ENCODE measurements at places on chromosomes 2 and 18. TPM values are rescaled to one million over a fixed set of nuclear protein-coding genes. Genes with fewer than 3 reads are reported as not detected.

GRCh38 chr2:36459725-36460137, 104.2 kb downstream of the CRIM1 start:
- H3K27me3 ChIP-seq = no peaks in the 10 kb centered on the region
- H3K4me3 ChIP-seq = no peak overlapping the region
- DNase-seq = peak; percentile 81
- H3K36me3 ChIP-seq = peaks cover 4% of the 10 kb centered on the region
- H3K4me1 ChIP-seq = peaks cover 36% of the 10 kb centered on the region
- peak overlapping the region; percentile 81 for H3K27ac ChIP-seq

GRCh38 chr2:198697218-198697617, 760.5 kb downstream of the SATB2 start:
- no peak overlapping the region for H3K4me3 ChIP-seq
- DNase-seq = no peak
- no peaks in the 10 kb centered on the region for H3K36me3 ChIP-seq
- H3K27ac ChIP-seq = no peak overlapping the region
- no peaks in the 10 kb centered on the region for H3K4me1 ChIP-seq

DNA sequence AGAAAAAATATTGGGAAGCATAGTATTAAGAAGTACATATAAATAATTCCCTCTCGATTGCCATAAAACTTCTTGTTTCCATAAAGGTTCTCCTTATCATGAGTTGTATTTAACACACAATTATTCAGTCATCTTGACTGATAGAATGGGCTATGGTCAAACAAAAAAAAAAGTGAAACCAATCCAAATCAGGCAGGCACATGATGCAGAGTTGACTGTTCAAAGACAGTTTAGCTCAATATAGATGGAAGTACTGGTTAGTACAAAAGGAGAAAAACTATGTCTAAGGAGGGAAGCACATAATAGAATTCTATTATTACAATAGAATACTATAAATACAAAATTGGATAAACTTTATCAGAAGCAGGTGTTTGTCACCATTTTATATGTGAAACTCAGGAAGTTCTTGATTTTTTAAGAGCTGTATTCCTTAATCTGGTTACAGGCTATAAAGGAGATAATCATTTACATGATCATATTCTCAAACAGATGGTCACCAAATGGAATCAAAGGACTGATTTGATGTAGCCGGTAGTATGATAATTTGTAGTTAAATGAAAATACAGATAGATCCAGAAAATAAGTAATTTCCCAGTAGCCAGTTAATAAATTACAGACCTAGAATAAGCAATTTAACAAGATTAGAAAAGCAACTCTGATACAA, 18.2 kb upstream of the CALCRL start:
- H3K4me1 ChIP-seq = no peaks in the 10 kb centered on the region
- no peaks in the 10 kb centered on the region for H3K27me3 ChIP-seq
- H3K27ac ChIP-seq = no peak overlapping the region
- no peaks in the 10 kb centered on the region for H3K36me3 ChIP-seq
- DNase-seq = no peak
- no peak overlapping the region for H3K4me3 ChIP-seq

Gene ESPNL
- total RNA-seq = not detected

DNA sequence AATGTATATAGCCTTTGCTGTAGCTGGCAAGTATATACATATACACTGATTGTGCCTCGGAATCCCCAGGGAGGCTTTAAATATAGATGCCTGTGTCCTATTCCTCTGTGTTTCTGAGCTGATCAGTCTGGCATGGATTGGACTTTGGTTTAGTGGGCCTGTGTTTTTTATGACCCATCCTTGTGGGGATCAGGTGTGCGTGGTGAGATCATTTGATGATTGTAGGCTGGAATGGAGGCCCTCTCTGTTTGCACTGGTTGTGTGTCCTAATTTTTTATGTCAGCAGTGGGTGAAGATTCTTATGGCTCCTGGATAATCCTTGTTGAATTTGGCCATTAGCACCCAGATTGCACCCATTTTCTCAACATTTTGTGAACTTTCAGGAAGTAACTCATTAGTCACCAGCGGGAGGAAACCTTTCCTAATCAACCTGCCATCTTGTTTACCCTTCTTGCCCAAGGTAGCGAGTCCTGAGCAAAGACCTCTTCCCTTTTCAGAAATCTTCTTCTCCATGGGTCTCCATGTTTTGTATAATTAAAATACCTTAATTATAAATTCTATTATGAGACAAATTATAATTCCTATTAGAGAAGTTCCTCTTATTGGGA, 75.8 kb downstream of the UGGT1 start:
- no peak overlapping the region for H3K4me3 ChIP-seq
- no peaks in the 10 kb centered on the region for H3K27me3 ChIP-seq
